ENCODE measurements at places on chromosomes 2 and 18. TPM values are rescaled to one million over a fixed set of nuclear protein-coding genes. Genes with fewer than 3 reads are reported as not detected.

Gene LOXHD1
- total RNA-seq: 0.12 TPM

Gene DSEL
- total RNA-seq: 1.9 TPM

Gene POTEC
- total RNA-seq: not detected

Gene FSHR
- not detected for total RNA-seq

Gene CCBE1
- total RNA-seq: 1.5 TPM

GRCh38 chr2:204078003-204078698 is 141.6 kb downstream of the ICOS start:
- DNase-seq: no peak
- no peaks in the 10 kb centered on the region for H3K4me1 ChIP-seq
- H3K36me3 ChIP-seq: no peaks in the 10 kb centered on the region
- H3K4me3 ChIP-seq: no peak overlapping the region

DNA sequence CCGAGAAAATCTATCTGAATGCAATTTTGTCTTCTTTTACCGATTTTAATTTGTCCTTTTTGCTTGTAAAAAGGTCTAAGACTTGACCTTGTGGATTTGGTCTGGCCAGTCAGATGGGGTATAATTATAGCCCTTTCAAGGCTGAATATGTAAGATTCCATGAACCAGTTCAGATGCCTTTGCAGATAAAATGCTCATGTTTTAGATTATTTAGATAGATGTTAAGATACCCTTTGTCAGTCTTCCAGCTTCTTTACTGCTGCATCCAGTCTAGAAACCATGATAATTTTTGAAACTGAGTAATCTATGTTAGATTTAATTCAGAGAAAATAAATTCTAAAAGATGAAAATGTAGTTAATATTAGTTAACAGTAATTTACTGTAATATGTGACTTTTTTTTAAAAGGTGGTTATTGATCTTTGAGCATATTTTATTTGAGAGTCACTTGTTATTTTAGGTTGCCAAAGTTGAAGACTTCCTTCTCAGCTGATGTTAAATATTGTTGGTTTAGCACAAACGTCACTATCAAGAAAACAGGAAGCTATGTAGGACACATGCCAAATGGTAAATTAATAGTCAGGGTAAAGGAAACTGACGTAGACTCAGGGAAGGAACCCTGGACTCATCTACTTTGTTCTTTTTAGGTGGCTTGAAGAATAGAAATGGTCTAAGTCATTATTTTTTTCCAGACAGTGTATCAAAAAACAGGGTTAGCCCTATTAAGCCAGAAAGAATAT is 29.8 kb downstream of the BABAM2 start:
- H3K4me3 ChIP-seq: no peak overlapping the region
- no peaks in the 10 kb centered on the region for H3K27me3 ChIP-seq
- peaks cover 14% of the 10 kb centered on the region for H3K4me1 ChIP-seq
- DNase-seq: no peak
- no peaks in the 10 kb centered on the region for H3K36me3 ChIP-seq
- no peak overlapping the region for H3K27ac ChIP-seq

DNA sequence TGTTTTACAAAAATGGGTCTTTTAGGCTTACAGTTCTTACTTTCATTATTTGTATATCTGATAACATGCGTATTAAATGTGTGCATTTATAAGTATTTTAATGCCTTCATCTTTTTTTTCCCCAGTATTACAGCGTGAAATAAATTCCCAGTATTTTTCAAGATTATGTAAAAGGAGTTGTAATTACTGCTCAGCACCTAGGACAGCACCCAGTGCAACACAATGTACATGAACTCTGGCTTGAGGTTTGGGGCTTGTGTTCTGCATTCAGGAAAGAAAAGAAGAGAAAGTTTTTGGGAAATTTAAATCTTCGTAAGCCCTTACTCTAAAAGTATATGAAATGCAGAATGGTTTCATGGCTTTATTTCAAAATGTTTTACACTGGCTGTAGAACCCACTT is 16.7 kb downstream of the ZNF638 start:
- no peaks in the 10 kb centered on the region for H3K27me3 ChIP-seq
- no peak for DNase-seq
- H3K4me3 ChIP-seq: no peak overlapping the region
- H3K27ac ChIP-seq: no peak overlapping the region

DNA sequence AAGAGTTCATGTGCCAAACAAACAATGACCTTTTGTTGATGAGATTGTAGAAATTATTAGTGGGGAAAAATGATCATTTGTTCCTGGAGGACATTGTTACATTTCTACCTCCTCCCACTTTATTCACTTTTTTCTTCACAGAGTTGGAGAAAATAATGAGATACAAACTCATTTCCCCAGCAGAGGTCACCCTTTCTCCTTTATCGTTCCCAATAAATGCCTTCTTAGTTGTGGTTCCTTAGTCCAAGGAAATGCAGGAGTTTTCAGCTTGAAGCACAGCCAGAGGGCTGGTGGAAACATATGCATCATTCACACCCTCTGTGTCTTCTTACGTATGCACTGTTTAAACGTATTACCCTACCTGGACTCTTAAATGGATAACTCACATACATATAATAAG is 108.8 kb downstream of the SLC4A3 start:
- no peaks in the 10 kb centered on the region for H3K27me3 ChIP-seq
- H3K27ac ChIP-seq: no peak overlapping the region
- no peaks in the 10 kb centered on the region for H3K4me1 ChIP-seq
- H3K36me3 ChIP-seq: no peaks in the 10 kb centered on the region
- H3K4me3 ChIP-seq: no peak overlapping the region

DNA sequence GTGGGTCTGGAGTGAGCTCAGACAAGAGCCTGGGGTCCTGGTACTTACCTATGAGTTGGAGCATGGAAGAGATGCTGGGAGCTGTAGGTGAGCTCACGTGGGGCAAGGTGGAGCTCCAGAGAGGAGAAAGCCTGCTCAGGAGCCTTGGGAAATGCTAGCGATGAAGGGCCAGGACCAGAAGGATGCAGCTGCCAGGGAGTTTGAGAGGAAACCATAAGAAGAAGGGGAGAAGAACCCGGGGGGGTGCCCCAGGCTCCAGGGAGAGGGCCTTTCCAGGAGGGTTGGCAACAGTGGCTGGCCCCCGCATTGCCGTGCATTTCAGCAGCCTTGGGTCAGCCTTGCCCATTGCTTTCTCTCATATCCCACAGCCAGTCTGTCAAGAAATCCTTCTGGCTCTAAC is 268.7 kb downstream of the GLI2 start:
- no peaks in the 10 kb centered on the region for H3K36me3 ChIP-seq
- no peak overlapping the region for H3K27ac ChIP-seq
- no peaks in the 10 kb centered on the region for H3K27me3 ChIP-seq
- no peak for DNase-seq

- H3K4me1 ChIP-seq: no peaks in the 10 kb centered on the region
- no peak overlapping the region for H3K27ac ChIP-seq
- no peaks in the 10 kb centered on the region for H3K36me3 ChIP-seq
- H3K4me3 ChIP-seq: no peak overlapping the region
These were observed 257.2 kb upstream of the CHAC2 start for GRCh38 chr2:53510401-53510800.

GRCh38 chr18:10926621-10927161 is 222.7 kb downstream of the PIEZO2 start:
- no peak for DNase-seq
- H3K36me3 ChIP-seq: no peaks in the 10 kb centered on the region
- H3K27ac ChIP-seq: no peak overlapping the region
- H3K4me3 ChIP-seq: no peak overlapping the region

Data from pancreas (tissue), 10 donors.